Memory B cell (primary cell): ENCODE measurements at places on chromosomes 13 and 19.

- no peaks in the 10 kb centered on the region for H3K27me3 ChIP-seq
- H3K4me3 ChIP-seq, result no peak overlapping the region
- peaks cover 12% of the 10 kb centered on the region for H3K4me1 ChIP-seq
- no peaks in the 10 kb centered on the region for H3K36me3 ChIP-seq
Observed at GRCh38 chr19:42246143-42246921, 3.9 kb upstream of the GSK3A start.

DNA sequence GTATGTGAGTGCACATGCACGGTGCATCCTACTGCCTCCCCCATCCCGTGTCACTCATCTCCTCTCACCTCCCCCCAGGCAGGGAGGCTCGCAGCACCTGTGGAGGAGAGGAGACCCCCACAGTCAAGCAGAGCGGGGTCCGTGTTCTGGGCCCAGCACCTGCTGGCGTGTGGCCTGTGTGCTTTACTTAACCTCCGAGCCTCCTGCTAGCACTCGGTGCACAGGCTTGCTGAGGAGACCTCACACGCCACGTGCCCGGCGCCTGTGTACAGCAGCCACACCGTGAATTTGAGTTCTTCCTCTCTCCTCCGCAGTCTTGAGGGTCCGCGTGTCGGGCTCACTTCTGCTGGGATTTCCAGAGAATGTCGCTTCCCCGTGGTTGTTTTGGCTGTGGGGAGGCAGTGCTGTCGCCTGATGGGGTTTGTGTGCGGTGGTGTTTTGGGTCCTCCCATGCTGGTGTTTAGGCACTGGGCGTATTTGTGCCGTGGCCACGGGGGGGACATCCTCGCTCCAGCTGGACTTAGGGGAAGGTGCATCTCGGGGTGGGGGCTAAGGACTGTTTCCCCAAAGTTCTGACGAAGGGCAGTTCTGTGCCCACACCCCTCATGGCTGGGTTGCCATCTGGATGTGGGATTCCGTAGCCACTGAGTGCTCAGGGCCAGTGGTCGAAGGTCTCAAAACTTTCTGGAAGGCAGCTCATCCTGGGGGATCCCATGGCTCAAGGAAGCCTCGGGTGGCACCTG, 34.8 kb upstream of the TMEM255B start:
- peaks cover 2% of the 10 kb centered on the region for H3K27me3 ChIP-seq
- DNase-seq, result no peak
- H3K4me3 ChIP-seq, result peak overlapping the region; percentile 78
- H3K36me3 ChIP-seq, result no peaks in the 10 kb centered on the region
- peaks cover 2% of the 10 kb centered on the region for H3K4me1 ChIP-seq
- peak overlapping the region; percentile 95 for H3K27ac ChIP-seq

- peaks cover 2% of the 10 kb centered on the region for H3K36me3 ChIP-seq
- H3K27ac ChIP-seq, result no peak overlapping the region
- H3K4me1 ChIP-seq, result peaks cover 3% of the 10 kb centered on the region
- peaks cover 3% of the 10 kb centered on the region for H3K27me3 ChIP-seq
- DNase-seq, result no peak
- no peak overlapping the region for H3K4me3 ChIP-seq
Observed at GRCh38 chr13:97946951-97947588, 6.4 kb upstream of the IPO5 start.

DNA sequence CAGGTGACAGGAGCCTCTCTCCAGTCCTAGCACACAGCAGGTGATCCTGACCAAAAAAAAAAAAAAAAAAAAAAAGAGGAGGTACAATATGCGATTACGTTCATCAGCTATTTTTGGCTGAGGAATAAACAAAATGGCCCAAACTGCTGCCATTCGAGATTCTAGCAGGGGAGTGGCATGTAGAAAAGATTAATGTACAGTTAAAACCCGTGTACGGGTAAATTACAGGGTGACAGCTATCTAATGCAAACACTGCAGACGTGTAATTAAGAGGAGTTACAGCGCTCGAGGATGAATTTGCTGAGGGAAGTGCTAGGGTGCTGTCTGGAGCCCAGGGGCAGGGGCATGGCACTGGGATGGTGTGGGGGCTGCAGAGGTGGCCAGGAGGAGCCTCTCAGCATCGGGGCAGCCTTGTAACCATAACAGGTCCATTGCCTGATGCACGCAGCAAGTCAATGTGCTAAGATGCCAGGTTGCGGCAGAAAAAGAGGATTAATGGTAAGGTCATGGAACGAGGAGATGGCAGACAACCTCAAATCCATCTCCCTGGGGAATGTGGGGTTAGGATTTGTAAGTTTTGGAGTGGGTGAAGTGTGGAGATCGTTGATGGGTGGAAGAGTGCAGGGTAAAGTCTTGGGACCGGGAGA, 17.4 kb downstream of the CHST8 start:
- DNase-seq, result no peak
- H3K27ac ChIP-seq, result no peak overlapping the region
- no peak overlapping the region for H3K4me3 ChIP-seq
- no peaks in the 10 kb centered on the region for H3K27me3 ChIP-seq
- no peaks in the 10 kb centered on the region for H3K4me1 ChIP-seq

- DNase-seq, result no peak
- H3K27me3 ChIP-seq, result no peaks in the 10 kb centered on the region
- H3K4me3 ChIP-seq, result peak overlapping the region; percentile 97
Observed at GRCh38 chr19:11435833-11436313, 438 bp downstream of the PRKCSH start.

- no peak overlapping the region for H3K27ac ChIP-seq
- peaks cover 12% of the 10 kb centered on the region for H3K4me1 ChIP-seq
- H3K36me3 ChIP-seq, result no peaks in the 10 kb centered on the region
Observed at GRCh38 chr19:1001538-1002166, 1.4 kb downstream of the GRIN3B start.

- no peaks in the 10 kb centered on the region for H3K27me3 ChIP-seq
- no peaks in the 10 kb centered on the region for H3K36me3 ChIP-seq
- H3K27ac ChIP-seq, result no peak overlapping the region
Observed at GRCh38 chr13:34004676-34005075, 186.7 kb downstream of the RFC3 start.

- peaks cover 4% of the 10 kb centered on the region for H3K4me1 ChIP-seq
- H3K36me3 ChIP-seq, result no peaks in the 10 kb centered on the region
- no peak for DNase-seq
- H3K27ac ChIP-seq, result no peak overlapping the region
- peaks cover 13% of the 10 kb centered on the region for H3K27me3 ChIP-seq
- no peak overlapping the region for H3K4me3 ChIP-seq
Observed at GRCh38 chr13:44089452-44089851, 209.7 kb downstream of the LACC1 start.

GRCh38 chr13:87669379-87669978, 1.7 kb upstream of the SLITRK5 start:
- H3K4me1 ChIP-seq, result peaks cover 2% of the 10 kb centered on the region
- H3K4me3 ChIP-seq, result no peak overlapping the region
- DNase-seq, result no peak
- no peaks in the 10 kb centered on the region for H3K36me3 ChIP-seq

DNA sequence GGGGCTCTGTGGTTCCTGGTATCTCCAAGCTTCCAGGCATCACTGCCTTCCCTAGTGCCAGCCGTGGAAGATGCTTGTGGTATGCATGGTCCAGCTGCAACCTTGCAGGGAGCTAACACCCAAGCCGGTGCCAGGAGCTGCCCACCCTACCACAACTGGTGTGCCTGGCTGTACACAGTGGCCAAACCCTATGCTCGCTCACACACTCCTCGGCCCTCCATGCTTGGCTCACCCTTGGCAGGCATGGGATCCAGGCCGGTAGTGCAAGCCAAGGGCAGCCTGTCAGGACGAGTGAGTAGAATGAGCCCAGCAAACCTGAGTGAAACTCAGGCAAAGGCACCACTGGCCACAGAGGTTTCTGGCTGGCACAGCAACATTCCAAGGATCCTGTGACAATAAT, 1676.0 kb downstream of the SLITRK1 start:
- no peak for DNase-seq
- no peak overlapping the region for H3K27ac ChIP-seq
- no peak overlapping the region for H3K4me3 ChIP-seq
- H3K4me1 ChIP-seq, result no peaks in the 10 kb centered on the region
- H3K27me3 ChIP-seq, result no peaks in the 10 kb centered on the region

- H3K4me3 ChIP-seq, result no peak overlapping the region
- no peaks in the 10 kb centered on the region for H3K4me1 ChIP-seq
- H3K27me3 ChIP-seq, result no peaks in the 10 kb centered on the region
- DNase-seq, result no peak
- H3K27ac ChIP-seq, result no peak overlapping the region
Observed at GRCh38 chr19:31470229-31470939, 121.1 kb upstream of the TSHZ3 start.

GRCh38 chr13:112734696-112735547, 45.1 kb downstream of the ATP11A start:
- H3K27me3 ChIP-seq, result no peaks in the 10 kb centered on the region
- H3K4me3 ChIP-seq, result no peak overlapping the region
- DNase-seq, result no peak
- H3K4me1 ChIP-seq, result peaks cover 9% of the 10 kb centered on the region

GRCh38 chr13:51820016-51820597, 16.1 kb upstream of the DHRS12 start:
- no peaks in the 10 kb centered on the region for H3K36me3 ChIP-seq
- H3K4me1 ChIP-seq, result peaks cover 32% of the 10 kb centered on the region
- DNase-seq, result no peak
- no peak overlapping the region for H3K27ac ChIP-seq

- H3K4me1 ChIP-seq, result peaks cover 19% of the 10 kb centered on the region
- H3K27me3 ChIP-seq, result peaks cover 3% of the 10 kb centered on the region
- no peak overlapping the region for H3K27ac ChIP-seq
- H3K36me3 ChIP-seq, result peaks cover 18% of the 10 kb centered on the region
- DNase-seq, result no peak
Observed at GRCh38 chr19:38375748-38376147, 1.4 kb downstream of the PSMD8 start.

GRCh38 chr13:112855859-112856258, 113.2 kb upstream of the MCF2L start:
- no peak for DNase-seq
- no peak overlapping the region for H3K27ac ChIP-seq
- peaks cover 30% of the 10 kb centered on the region for H3K36me3 ChIP-seq
- H3K4me3 ChIP-seq, result no peak overlapping the region

- H3K4me3 ChIP-seq, result no peak overlapping the region
- H3K36me3 ChIP-seq, result peaks cover 32% of the 10 kb centered on the region
- peaks cover 7% of the 10 kb centered on the region for H3K4me1 ChIP-seq
- H3K27ac ChIP-seq, result no peak overlapping the region
Observed at GRCh38 chr13:111267784-111268183, 52.7 kb upstream of the TEX29 start.
